ENCODE measurements at places on chromosomes 5 and 9. TPM values are rescaled to one million over a fixed set of nuclear protein-coding genes. Genes with fewer than 3 reads are reported as not detected.

DNA sequence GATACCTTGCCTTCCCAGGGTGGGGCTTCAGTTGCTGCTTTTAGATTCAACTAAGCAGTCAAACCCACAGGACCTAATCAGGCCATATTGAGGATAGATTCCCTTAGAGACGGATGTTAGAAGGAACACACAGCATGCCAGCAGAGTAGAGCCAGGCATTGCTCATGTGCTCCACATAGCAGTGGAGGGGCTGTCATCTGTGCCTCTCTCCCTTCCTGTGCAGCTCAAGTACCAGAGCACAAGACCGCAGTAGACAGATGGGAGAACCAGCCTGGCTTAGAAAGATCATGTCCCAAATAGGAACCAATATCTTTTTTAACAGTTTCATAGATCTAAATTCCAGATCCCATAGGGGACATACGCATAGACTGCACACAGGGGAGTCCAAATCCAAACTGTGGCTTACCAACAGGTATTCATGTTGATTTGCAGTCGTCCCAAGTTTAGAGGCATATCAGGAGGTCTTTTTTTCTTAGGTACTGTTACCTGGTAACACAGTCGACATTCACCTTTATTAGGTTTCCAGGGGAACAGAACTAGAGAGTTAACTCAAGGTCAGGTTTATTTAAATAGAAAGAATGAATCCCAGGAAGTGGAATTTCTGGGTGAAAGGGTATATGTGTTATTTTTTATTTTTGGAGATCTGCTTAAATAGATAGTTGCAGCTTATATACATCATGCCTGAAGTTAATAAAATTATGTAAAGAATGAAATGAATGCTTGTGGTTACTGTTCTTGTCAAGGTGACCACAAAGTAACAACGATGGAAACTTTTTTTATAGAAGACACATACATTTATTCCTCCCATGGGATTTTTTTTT is 43.5 kb upstream of the PCAT7 start:
- DNase-seq = no peak

Gene FLT4
- total RNA-seq = 1.0 TPM

DNA sequence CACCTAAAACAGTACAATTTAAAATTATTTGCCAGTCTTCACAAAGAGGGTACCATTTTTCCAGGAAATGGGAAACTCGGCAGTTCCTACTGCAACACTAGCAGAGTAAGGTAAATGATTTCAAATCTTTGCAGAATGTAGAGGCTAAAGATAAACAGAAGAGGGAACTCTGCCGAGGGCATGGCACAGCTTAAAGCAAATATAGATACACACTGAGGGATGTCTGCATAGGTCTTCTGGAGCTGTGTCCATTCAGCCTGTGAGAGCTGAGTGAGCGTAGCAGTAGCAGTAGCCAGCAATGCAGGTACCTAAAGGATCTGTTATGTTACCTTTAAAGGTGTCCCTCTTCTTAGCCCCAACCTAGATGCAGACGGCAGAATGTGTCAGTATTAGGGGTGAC is 17.5 kb downstream of the CDKL3 start:
- no peak for DNase-seq

- peak; percentile 81 for DNase-seq
Observed at GRCh38 chr5:100901821-100902341, 1.2 kb downstream of the ST8SIA4 start.

DNA sequence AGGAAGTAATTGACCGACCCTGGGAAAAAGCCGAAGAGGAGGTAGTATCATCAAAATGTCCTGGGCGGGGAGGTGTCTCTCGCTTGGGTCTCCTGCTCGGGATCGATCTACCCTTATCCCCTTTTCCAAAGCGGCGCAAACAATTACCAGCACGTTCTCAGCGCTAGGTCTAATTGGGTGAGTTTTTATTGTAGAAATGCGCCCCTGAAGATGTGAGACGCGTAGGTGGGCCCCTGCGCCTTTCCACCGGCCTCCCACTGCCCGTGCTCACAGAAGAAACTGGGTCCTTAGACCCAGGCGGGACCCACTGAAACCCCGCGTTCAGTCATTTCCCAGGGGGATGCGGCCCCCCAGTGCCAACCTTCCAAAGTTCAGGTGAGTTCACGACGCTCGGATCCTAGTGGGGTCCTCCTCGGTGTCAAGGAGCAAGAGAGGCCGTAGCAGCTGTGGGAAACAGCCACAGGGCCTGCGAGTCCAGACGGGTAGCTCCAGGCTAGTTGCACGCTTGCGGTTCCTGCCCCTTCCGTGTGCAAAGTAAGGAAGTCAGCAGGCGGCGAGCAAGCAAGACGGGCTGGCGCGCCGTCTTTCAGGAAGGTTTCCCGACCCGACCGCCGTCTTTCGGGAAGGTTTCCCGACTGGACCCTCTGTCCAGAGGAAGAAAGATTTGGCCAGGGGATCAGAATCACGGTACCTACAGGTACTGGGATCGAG is 1.5 kb downstream of the SMIM32 start:
- DNase-seq = no peak

GRCh38 chr9:14365670-14366069 is 51.7 kb upstream of the NFIB start:
- no peak for DNase-seq

DNA sequence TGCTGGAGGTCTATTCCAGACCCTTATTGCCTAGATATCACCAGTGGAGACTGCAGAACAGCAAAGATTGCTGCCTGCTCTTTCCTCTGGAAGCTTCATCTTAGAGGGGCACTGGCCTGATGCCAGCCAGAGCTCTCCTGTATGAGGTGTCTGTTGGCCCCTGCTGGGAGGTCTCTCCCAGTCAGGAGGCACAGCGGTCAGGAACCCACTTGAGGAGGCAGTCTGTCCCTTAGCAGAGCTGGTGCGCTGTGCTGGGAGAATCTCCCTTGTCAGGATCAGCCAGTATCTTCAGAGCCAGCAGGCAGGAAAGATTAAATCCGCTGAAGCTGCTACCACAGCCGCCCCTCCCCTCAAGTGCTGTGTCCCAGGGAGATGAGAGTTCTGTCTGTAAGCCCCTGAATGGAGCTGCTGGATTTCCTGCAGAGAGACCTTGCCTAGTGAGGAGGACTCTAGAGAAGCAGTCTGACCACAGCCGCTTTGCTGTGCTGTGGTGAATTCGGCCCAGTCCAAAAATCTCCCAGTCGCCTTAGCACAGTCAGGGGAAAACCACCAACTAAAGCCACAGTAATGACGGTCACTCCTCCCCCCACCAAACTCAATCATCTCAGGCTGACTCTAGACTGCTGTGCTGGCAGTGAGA is 124.1 kb downstream of the JAKMIP2 start:
- DNase-seq = no peak

- no peak for DNase-seq
Observed at GRCh38 chr9:109737295-109737694, 42.7 kb upstream of the PALM2AKAP2 start.

DNA sequence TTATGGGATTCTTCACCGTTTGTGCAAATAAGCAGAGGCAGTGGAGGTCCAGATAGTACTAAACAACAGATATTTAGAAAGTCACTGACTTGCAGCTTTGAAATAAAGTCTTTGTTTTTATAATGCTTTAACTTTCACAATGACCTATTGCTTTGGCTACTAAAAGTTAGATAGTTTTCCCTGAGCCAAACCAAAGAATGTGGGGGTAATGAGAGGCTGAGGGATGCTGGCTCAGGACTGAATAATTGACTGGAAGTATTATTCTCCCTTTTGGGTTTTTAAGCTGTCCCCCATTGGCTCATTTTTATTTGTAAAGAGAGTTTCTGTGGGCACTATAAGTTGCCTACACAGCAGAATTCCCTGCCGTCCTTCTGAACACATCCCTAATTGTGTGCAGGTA is 99.2 kb upstream of the ACTBL2 start:
- DNase-seq = no peak

- no peak for DNase-seq
Observed at GRCh38 chr9:109931623-109932022, 151.6 kb downstream of the PALM2AKAP2 start.

Gene ZER1
- total RNA-seq = 11.3 TPM

Gene ARHGEF37
- total RNA-seq = 1.1 TPM

Gene SLC36A2
- not detected for total RNA-seq

DNA sequence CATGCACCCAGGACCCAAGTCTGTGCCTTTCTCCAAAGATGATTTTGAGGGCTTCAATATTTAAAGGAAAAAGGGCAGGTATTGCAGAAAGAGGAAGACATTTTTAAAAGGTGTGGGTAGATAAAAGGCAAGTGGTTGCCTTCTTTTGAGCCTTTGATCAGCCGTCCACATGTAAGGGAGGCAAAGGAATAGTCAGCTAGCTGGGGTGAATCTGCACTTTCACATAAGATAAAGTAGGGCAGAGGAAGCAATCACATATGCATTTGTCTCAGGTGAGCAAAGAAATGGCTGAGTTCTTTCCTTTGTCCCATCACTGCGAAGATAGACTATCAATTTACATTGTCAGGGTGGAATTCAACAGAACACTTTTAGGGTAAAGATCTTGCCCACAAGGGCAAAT is 19.9 kb downstream of the MGAT1 start:
- no peak for DNase-seq

- DNase-seq = no peak
Observed at GRCh38 chr5:91401175-91401574, 18.1 kb upstream of the ARRDC3 start.

DNA sequence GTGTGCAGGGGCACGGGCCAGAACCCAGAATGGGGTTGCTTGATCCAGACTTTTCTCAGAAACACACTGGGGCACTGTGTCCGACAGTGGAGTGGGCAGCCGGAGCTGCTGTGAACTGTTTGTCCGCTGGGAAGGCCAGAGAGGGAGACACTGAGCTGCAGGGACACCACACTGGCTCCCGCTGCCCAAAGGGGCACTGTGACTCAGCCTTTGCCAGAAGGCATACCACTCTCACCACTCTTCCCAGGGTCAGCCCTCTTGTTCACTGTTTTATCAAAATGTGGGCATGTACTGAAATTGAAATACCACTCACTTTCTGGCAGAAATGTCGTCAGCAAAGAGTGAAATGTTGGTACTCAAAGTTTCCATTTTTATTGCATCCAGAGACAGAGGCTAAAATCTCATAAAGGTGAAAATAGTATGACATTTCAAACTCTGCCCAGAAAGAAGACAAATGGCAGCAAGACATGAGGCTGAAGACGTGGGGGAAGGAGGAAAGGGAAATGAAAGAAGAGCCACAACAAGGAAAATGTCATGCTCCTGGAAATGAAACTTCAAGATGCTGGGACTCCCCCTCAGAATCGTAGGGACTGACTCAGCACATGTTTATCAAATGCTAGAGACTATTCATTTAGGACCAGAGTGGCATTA is 4.5 kb upstream of the IL7R start:
- DNase-seq = no peak

GRCh38 chr5:144202072-144202471 is 31.4 kb downstream of the KCTD16 start:
- no peak for DNase-seq

DNA sequence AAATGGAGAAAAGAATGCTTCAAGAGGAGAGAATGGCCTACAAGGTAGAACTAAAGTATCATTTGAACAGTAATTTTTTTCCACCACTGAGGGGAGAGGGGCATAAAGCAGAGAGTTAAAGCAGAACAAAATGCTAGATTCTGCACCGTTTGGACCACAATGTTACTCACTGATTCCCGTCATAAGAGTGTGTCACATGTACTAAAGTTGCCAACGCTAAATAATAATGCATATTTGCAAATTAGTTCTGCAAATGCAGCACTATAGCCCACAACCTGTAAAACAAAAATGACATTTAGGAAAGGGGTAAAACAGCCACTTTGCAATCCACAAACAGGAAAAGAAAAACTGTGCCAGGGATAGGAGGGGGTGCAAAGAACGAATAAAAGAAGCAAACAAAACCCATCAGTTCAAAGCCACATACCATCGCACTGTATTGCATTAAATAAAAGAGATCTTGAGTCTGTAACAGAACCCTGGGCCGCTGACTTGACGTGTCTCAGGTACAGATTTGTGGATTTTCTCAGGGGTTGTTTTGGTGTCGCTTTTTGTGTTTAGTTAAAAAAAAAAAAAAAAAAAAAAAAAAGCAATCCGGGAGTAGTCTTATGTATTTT is 7.7 kb upstream of the NFIB start:
- no peak for DNase-seq

Gene PTGR1
- total RNA-seq = 8.0 TPM

Gene CARD6
- total RNA-seq = 3.4 TPM

Gene TRIM7
- total RNA-seq = 0.38 TPM

DNA sequence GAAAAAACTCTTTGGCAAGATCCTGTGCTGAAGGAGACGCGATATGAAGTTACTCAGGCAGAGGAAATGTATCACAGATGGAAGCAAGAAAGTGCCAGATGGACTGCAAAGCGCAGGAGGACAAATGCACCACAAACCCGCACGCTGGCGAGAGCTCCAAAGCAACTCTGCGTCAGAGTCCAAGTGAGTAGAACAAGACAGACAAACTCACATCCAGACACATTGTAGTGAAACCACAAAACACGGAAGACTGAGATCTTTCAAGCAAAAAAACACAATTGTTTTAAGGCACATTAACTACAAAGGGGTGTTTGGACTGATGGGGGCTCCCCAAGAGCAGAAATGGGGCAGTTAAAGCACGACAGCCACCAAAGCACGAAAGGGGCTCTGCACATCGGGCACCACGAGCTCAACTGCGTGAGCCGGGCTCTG is 39.2 kb upstream of the NKD2 start:
- no peak for DNase-seq

Gene TNPO1
- total RNA-seq = 78.5 TPM

GRCh38 chr5:67610186-67610912 is 413.8 kb upstream of the CD180 start:
- DNase-seq = no peak

- DNase-seq = no peak
Observed at GRCh38 chr9:114059047-114059803, 18.9 kb downstream of the AMBP start.

Gene PCDHGA9
- total RNA-seq = 0.66 TPM

DNA sequence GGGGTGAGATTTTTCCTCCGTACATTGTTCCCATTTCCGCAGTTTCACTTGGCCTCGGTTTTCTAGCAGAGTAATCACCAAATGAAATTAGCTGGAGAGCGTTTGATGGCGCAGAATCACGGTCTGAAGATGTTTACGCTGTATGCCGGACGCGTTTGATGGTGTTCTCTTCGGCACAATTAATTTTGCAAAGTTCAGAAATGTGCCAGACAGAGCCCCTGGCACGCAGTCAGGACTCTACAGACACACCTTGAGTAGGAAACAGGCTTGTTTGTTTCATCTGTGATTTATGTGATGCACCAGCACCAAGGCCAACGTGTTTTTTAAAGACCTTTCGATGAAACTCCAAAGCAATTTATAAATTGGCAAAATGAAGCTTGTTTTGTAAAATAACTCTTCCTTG is 863 bp upstream of the LIFR start:
- no peak for DNase-seq

Gene OCLN
- total RNA-seq = 3.4 TPM

DNA sequence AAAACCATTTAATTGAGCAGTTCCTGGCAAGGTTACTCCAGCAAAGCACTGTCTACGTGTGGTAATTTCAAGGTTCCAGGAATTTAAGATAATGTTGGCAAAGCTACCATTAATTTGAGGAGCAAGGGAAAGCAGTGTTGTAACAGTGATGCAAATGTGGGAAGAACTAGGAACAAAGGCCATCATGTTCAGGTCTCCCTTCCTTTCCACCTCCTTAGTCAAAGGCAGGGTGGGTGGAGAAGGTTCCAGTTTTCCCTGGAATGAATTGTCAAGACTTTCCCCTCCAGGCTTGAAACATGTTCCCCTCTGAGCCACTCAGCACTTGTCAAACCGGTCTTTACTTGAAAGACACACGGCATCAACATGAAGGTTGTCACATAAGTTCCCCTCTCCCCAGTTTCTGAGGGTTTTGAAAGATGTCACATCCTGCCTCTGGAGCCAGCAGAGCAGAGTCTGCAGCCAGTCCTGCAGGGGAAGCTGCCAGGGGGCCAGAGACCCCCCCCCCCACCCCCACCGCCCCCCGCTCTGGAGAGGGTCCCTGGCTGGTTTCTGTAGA is 226.0 kb downstream of the GAS1 start:
- peak; percentile 11 for DNase-seq

- DNase-seq = no peak
Observed at GRCh38 chr5:181198905-181199519, 6.0 kb downstream of the TRIM7 start.

Gene PIP5K1B
- 0.94 TPM for total RNA-seq

Measured in thymus (tissue), 14 donors.